ENCODE measurements at places on chromosomes 11 and 22.

- DNase-seq, result no peak
Observed at GRCh38 chr22:39237318-39238100, 7.3 kb downstream of the PDGFB start.

- DNase-seq, result no peak
Observed at GRCh38 chr11:87255589-87255988, 217.9 kb downstream of the TMEM135 start.

DNA sequence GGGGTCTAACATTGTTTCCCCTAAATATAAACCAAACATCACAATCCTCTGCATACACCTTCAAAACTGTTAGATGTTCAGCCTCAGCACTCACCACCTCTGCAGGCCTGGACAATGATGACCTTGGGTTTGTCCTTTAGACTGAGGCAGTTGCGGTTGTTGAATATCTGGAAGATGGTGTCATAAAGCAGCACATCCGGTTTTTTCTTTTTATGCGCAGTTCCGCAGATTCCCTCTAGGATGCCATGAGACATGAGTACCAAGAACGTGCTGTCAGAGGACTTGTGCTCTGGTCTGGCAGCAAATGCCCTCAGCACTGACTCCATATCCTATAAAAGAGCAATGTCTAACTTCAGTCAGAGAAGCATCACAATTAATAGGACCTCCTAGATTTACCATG, 22.8 kb downstream of the CASP5 start:
- DNase-seq, result no peak

GRCh38 chr11:32940865-32941264, 48.3 kb downstream of the QSER1 start:
- no peak for DNase-seq

- no peak for DNase-seq
Observed at GRCh38 chr22:37843741-37844089, 419 bp downstream of the ANKRD54 start.

- no peak for DNase-seq
Observed at GRCh38 chr22:18013947-18014346, 10.4 kb downstream of the MICAL3 start.

DNA sequence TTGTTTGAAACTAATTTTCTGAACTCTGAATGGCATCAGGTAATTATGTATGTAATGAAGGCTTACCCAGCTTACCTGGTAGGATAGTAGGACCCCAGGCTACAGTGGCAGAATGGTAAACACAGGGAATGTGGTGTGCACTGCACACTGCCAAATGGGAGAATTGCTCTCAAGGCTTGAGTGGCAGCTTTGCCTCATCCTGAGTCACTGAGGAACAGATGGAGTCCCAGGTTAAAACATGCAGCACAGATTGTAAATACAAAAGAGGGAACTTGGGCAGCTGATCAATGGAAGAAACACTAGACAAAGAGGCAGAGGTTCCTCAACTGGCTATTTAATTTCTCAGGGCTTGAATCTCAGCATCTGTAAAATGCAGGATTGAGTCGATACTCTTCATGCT, 24.4 kb downstream of the GPR83 start:
- DNase-seq, result no peak

- no peak for DNase-seq
Observed at GRCh38 chr11:88332851-88333250, 4.7 kb downstream of the CTSC start.

GRCh38 chr11:27882066-27882697, 181.9 kb upstream of the BDNF start:
- DNase-seq, result no peak

- DNase-seq, result no peak
Observed at GRCh38 chr11:115360186-115360824, 143.9 kb downstream of the CADM1 start.

DNA sequence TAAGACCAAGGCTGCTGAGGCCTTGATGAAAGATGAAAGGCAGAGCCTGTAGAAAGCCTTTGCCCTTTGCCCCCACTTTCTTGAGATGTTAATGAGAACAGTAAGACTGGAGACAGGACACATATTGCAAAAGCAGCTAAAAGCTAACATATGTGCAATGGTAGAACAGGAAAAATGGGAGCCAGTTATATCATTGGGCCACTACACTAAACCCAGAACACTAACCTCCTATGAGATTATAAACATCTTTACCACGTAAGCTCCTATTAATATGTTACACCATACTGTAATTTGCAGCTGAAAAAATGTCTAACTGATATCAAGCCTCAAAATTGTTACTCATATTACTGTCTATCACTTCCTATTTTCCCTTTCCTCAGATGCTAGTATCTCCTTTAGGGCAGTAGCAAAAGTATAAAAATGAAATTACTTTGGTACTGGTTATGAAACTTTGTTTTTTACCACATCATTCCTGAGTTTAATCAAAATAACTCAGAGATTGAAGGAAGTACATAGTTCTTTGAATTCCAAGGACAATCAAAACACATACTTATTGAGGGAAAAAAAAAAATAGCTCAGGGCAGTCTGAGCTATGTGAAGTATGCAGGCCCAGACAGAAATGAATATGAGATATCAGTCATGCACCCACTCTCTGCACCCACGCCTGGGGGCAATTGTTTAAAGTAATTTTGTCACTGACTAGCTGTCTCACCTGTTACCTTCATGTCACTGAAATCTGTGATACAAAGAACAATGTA, 9.1 kb downstream of the HPS5 start:
- DNase-seq, result no peak

DNA sequence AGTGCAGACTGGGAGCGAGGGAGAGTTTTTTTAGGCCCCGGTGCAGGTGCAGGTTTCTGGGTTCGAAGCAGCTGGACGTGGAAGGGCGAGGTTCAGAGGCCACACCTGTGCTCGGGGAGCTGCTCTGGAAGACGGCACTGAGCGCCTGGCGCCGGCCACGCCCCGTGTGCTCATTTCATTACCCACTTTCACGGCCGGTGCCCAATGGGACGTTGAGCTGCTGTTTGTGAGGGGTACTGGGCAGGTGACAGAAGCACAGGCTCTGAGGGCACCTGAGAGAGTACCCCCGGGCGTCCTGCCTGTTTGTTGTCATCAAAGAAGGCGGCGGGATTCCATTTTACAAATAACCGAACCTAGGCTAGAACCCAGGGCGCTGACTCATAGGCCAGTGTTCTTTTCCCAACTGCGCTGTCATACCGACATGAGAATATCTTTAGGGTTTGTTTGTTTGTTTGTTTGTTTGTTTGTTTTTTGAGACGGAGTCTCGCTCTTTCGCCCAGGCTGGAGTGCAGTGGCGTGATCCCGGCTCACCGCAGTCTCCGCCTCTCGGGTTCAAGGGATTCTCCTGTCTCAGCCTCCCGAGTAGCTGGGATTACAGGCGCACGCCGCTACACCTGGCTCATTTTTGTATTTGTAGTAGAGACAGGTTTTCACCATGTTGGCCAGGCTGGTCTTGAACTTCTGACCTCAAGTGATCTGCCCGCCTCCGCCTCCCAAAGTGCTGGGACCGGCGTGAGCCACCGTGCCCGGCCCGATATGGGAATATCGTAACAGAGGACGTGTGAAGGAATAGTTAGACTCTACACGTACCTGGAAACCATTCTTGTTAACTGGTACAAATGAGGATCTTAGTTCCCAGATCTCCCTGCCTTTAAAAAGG, 16.6 kb upstream of the SPTBN2 start:
- no peak for DNase-seq

DNA sequence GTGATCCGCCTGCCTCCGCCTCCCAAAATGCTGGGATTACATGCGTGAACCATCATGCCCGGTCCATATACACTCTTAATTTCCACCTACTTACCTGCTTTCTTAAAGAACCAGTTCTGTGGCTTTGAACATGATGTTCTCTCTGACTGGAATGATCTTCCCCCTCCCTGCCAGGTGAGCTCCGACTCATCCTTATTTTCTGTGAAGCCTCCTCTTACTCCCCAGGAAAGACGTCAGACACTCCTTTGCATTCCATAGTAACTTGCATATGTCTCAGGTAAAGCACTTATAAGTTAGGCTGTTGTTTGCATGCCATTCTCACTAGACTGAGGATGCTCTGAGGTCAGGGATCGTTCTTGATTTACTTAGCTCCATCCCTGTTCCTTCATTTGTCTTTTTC, 91.8 kb upstream of the RAB1B start:
- no peak for DNase-seq

GRCh38 chr22:35128637-35129036, 62.7 kb downstream of the ISX start:
- no peak for DNase-seq

DNA sequence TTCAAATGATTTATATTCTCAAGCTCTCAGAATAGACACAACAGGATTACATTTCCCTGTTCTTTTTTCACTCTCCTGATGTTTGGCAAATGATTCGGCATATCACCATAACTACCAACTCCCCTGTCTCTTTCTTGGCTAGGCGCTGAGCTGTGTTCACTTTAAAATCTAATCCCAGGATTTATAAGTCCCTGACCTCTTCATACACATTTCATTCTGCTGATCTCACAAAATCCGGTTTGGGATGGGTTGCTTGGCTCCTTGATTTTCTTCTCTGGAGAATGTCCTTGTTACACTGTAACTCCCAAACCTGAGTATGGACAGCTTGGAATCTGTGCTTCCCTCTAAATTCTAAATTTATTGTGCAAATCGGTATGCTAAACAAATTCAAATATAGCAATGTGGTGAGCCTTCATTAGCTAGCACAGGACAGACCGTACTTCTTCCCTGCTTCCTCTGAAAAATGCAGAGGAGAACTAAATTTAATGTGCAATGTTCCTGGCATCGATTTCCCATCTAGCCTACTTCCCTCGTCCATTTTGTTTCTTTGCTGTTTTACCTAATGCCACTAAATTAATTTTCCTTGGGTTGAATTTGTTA, 858.5 kb upstream of the FAT3 start:
- DNase-seq, result no peak

- DNase-seq, result no peak
Observed at GRCh38 chr11:113440816-113441215, 34.4 kb downstream of the DRD2 start.

GRCh38 chr22:27198518-27199035, 541.2 kb downstream of the MIAT start:
- DNase-seq, result no peak

DNA sequence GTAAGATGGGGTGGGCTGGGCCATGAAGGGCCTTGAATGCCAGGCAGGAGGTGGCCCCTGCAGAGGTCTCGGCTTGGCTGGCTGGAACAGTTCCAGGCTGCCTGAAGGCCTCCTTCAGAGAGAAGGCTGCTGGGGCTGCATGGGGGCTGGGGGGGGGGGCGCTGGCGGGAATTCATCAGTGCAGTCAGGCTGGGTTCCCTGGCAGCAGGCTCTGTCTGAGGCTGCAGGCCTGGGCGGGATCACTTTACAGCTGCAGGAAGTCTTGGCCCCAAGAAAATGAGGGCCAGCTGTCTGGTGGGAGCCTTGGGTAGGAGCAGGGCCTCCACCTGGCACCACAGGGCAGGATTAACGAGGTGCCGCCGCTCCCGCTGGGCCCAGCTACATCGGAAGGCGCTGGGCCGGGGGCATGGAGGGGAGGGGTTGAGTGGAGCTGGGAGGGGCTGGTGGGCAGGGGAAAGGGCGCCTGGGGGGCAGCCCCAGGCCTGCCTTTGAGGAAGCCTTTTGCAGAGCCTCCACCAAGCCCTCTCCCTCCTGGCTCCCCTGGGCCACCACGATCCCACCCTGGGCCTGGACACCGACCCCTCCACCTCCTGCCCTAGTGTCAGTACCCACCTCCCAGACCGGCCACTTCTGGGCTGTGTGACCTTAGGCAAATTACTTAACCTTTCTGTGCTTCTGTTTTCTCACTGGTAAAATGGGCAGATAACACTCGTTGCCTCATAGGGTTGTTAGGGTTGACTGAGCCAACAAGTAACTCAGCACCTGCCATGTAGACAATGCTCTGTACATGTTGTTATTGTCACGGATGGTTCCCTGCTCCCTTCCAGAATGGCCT, 31.0 kb upstream of the HMOX1 start:
- DNase-seq, result no peak

- DNase-seq, result no peak
Observed at GRCh38 chr11:13929395-13929891, 33.1 kb upstream of the SPON1 start.

DNA sequence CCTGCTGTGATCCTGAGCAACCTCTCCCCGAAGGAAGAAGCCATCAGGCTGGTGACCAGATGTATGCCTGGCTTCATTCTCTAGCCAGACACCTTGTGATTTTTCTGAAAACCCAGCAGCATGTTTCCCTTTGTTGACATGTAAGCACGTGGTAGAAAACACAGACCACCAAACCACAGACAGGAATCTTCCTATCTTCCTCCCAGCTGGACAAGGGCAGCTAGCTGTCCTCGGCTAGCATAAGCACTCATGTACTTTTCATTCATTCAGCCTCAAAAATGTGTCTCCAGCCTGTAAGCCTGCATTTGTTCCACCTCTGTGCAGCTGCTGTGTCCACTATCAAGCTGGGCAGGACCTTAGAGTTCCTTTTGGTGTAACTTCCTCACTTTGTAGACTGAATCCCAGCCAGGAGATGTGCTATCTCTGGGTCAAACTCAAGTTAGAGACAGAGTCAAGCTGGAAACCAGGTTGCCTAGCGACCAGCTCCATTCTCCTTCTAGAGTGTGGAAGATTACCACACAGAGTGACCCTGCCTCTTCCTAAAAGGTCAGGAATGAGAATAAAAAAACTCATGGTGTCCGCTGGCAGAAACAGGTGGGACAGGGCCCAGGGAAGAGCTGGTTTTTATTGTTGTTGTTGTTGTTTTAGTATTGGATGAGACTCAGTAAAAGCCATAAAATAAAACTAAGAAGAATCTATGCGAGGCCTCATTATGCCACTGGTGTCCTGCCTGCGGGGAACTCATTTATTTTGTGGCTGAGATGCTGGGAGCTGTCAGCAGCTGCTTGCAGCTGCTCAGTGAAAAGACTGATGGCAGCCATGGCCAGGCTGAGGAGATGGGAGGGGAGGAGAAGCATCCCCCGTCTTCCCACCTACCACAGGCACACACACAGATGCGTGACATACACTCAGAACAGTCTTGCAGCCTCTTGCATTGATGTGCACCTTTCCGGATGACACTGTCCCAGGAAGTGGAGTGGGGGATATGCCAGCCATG, 7.4 kb upstream of the CLMP start:
- no peak for DNase-seq

- no peak for DNase-seq
Observed at GRCh38 chr22:24831687-24832086, 25.7 kb downstream of the SGSM1 start.

DNA sequence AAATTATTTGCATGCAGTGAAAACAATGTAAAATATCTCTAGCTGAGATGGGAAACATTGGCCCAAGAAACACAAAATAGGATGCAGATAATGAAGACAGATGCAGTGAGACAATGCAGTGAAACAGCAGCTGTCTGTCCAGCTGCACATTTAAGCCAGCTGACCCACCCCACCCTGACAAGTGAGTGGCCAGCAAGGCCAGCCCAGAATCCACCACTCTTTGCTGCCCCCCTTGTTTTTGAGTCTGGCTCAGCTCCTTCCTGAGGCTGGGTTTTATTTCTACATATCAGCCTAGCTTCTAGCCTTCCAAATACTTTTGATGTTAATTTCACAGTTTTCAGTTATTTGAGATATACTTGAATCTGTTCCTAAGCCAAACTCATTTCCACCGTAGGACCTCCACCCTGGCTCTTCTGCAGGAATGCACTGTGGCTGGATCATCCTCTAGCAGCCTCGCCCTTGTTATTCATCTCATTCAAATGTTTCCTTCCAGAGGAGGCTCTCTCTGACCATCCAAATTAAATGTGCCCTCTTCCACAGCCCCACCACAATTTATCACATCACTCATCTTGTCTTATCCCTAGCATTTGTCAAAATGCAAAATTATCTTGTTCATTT, 154.1 kb upstream of the POU2AF2 start:
- no peak for DNase-seq

- no peak for DNase-seq
Observed at GRCh38 chr11:28535677-28536076, 427.5 kb downstream of the METTL15 start.
